ENCODE measurements at places on chromosomes 11 and 22.

- no peak for DNase-seq
Measured at GRCh38 chr11:113876074-113876797, 864 bp upstream of the USP28 start.

- no peak for DNase-seq
Measured at GRCh38 chr11:112374486-112375140, 114.0 kb upstream of the PLET1 start.

- DNase-seq: peak; percentile 85
Measured at GRCh38 chr22:36977947-36978660, 41.1 kb downstream of the TST start.

DNA sequence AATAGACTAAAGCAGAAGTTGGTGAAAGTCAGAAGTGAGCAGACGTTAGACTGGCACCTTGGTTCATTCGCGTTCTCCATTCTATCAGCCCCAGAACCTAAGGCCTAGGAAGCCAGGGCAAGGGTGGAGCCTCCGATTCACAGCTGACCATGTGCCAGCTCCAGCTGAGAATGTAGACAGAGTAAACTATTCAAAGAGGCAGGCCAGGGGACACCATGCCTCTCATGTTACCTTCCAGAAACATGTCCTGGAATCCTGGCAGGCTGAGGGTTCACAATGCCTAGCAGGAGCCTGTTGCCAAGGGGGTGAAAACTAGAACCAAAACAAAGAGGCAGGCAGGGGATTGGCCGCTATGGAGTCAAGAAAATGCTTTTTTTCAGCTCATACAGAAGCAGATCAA lies 224.4 kb upstream of the POU2AF2 start:
- no peak for DNase-seq

- no peak for DNase-seq
Measured at GRCh38 chr11:83140691-83141455, 16.1 kb upstream of the PCF11 start.

DNA sequence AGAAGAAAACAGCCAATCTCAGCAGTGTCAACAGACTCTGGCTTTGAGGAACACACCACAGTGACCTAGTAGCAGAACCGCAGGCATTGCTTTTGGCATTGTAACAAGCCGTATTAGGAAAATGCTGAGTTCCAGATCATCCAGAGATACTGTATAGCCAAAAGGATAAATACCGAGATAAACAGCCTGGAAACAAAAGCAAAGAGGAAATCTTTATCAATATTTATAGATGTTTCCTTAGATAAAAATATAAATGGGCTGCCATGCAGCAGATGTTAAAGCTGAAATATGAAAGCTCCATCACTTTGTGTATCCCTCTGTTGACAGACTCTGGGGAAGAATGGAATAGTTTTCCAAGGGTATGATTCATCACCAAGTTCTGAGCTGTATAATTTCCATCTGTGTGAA lies 98.9 kb upstream of the TP53AIP1 start:
- no peak for DNase-seq

DNA sequence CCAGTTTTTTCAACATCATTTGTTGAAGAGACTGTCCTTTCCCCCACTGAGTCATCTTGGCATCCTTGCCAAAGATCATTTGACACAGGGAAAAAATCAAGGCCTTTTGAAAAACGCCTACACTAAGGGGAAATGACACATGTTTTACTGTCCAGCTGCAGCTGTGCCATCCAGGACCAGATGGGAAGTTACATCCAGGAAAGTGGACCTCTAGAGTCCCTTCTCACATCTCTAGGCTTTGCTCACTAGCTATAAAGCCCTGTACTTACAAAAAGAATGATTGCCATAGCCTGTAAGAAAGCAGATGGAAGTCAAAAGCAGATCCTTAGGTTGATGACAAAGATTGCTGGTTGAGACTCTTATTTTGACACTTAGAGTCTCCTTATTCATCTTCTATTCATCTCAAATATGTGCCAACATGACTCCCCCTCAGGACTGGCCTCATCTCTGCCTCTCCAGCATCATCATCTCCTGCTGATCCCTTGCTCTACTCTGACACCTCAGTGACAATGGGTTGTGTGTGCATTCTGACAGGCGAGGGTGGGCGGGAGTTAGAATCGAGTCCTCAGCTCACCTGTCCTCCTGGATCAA lies 22.8 kb downstream of the OSBP2 start:
- no peak for DNase-seq
